CD8-positive, alpha-beta memory T cell (primary cell): ENCODE measurements at places on chromosomes 5 and 9. TPM values are rescaled to one million over a fixed set of nuclear protein-coding genes. Genes with fewer than 3 reads are reported as not detected.

GRCh38 chr5:147712019-147712418, 70.5 kb downstream of the JAKMIP2 start:
- no peaks in the 10 kb centered on the region for H3K4me1 ChIP-seq
- H3K27ac ChIP-seq: no peak overlapping the region
- H3K27me3 ChIP-seq: no peaks in the 10 kb centered on the region
- no peak overlapping the region for H3K4me3 ChIP-seq

DNA sequence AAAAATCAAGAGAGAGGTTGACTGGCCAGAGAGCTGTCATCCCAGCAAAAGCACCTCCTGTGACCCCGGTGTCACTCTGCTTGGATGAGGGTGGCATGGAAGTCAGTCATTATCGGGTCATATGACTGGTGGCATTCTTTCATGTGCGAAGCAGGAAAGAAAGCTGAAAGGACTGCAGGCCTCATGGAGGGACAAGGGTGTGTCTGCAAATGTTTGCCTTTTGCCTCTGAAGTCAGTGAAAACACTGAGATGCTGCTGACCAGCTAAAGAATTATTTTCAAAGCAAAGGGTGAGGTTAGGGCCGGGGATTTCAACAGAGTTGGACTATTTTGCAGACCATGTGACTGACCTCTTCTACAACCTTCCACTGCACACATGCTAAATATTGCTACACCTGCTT, 298.3 kb downstream of the CSNK1G3 start:
- no peaks in the 10 kb centered on the region for H3K27me3 ChIP-seq
- H3K4me1 ChIP-seq: no peaks in the 10 kb centered on the region
- no peaks in the 10 kb centered on the region for H3K36me3 ChIP-seq
- H3K27ac ChIP-seq: no peak overlapping the region
- H3K4me3 ChIP-seq: no peak overlapping the region

The OSMR gene
- total RNA-seq: not detected

The KCNIP1 gene
- total RNA-seq: not detected

The ZNF366 gene
- not detected for total RNA-seq

DNA sequence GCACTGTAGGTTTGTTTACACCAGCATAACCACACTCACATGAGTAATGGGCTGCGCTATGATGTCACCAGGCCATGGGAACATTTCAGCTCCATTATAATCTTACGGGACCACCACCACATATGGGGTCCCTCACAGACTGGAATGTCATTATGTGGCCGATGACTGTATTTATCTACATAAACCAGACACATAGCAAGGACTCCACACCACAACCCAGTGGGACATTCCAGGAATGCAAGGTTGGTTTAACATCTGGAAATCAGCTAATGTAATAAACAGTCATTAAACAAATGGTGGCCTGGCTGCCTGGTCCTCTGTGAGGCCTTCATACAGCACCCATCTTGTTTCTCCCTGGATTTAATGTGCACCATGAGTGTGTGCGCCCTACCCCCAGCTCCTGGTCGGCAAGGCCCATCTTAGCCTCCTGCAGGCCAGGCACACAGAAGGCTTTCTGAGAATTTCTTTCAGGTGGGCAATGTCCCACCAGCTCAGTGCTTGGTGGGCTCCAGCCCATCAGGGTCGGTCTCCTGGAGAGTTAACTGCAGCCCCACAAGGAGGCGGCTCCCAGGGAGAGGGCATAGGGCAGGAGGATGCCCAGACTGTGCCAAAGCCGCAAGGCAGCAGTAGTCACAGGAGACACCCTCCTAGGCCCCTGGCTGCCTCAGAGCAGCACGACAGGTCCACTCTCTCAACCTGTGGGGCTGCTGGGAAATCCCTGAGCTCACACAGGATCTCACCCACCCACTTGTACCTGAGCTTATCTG, 35.9 kb upstream of the SARDH start:
- H3K27ac ChIP-seq: no peak overlapping the region
- no peaks in the 10 kb centered on the region for H3K27me3 ChIP-seq
- no peaks in the 10 kb centered on the region for H3K36me3 ChIP-seq
- DNase-seq: no peak

DNA sequence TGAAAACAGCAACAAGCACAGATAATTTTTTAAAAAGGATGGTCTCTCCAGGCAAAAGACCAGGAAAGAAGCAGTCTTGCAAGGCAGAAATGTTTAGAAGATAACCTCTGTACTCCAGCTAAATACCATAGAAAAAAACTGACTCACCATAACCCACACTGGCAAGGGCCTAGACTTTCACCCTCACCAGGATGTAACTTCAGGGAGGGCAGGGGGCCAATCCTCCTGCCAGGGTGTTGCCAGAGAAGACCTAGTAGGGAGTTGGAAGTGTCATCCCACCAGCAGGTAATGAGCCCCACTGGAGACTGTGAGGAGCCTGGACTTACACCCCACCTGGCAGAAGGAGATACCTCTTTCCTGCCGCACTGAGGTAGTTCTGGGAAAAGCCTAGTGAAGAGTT, 97.6 kb downstream of the PRELID2 start:
- no peak overlapping the region for H3K4me3 ChIP-seq
- no peaks in the 10 kb centered on the region for H3K36me3 ChIP-seq
- DNase-seq: no peak
- H3K4me1 ChIP-seq: no peaks in the 10 kb centered on the region

DNA sequence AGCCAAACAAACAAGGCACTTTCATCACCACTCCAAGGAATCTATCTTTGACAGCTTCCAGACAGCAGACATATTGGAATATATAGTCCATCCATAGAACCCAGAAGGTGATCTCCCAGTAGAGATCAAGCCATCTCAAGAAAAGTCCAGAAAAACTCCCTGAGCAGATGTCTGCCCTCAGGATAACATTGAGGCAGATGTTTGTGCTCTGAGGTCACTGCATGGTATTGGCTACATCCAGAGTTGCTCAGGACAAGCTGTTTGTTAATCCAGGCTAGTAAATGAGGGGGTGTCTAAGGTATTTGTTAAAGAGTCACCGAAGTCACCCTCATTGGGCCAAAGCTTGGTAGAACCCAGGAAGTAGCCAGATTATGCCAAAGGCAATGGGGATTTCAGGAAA, 556.3 kb upstream of the KLF4 start:
- no peak overlapping the region for H3K4me3 ChIP-seq
- no peaks in the 10 kb centered on the region for H3K4me1 ChIP-seq
- H3K27ac ChIP-seq: no peak overlapping the region
- DNase-seq: no peak

The PHAX gene
- 59.2 TPM for total RNA-seq

GRCh38 chr9:98130576-98131228, 11.7 kb upstream of the TRIM14 start:
- H3K27me3 ChIP-seq: no peaks in the 10 kb centered on the region
- H3K4me3 ChIP-seq: no peak overlapping the region

DNA sequence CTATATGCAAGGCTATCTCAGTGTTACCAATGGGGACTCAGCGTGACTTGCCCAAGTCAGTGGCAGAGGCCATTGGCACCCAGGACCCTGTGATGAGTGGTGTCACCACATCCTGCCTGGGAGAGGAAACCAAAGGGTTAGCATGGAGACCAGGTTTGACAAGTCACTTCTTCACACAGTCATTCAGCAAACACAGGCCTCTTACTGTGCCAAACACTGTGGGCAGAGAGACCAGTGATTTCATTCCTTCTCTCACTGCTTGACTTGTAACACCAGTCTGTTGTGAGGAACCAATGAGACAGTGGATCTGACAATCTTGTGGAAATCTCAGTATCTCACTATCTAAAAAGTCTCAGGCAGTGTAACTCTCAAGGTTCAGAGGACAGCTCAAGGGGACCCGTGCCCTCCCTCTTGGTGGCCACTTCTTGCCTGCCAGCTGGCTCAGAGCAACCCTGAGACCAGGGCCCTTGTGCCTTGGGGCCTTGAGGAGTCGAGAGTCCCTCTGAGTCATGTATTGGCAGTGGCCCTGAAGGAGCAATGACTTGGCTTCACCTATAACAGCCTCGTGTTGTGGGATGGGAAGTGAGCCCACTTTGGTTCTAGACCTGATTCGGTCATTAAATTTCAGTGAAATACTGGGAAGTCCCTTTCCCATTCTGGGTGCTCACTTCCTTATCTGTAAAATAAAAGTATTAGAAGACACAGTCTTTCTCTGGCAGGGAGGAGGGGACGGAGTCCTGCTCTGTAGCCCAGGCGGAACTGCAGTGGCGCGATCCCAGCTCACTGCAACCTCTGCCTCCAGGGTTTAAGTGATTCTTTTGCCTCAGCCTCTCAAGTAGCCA, 1.6 kb downstream of the FABP6 start:
- DNase-seq: no peak
- H3K4me3 ChIP-seq: no peak overlapping the region

DNA sequence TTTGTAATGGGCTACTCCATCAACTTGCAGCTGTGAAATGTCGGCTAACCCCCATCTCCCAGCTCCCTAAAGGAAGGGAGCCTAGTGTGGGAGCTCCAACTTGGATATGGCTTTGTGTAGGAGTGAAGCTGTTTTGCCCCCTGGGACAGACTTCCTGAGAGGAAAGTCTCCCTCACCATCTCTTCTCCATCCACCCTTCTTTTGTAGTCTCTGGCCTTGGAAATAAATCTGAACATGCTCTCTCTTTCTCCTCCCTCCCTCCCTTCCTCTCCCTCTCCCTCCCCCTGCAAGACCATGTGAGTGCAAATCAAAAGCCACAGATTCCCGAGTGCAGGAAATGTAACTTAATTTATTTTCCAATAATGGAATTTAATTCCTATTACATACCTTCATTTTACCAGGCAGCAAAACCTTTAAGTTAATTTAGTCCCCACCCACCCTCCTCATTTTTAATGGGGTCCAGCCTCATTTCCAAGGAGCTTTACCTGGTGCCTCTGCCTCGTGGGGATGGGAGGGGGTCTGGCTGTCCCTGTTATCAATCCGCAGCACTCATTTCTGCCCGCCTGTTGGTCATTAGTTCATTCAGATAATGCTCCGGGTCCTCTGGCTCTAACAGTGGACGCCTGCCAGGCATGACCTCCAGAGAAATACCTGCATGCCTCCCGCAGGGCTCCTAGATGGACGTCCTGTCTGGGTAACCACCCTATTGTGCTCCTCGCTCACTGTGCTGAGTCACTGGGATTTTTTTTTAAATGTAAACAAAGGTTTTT, 122.9 kb upstream of the TAF11L2 start:
- H3K4me1 ChIP-seq: no peaks in the 10 kb centered on the region
- no peak overlapping the region for H3K4me3 ChIP-seq
- H3K36me3 ChIP-seq: no peaks in the 10 kb centered on the region
- H3K27ac ChIP-seq: no peak overlapping the region

GRCh38 chr5:143217065-143217803, 186.3 kb downstream of the NR3C1 start:
- H3K4me1 ChIP-seq: peaks cover 10% of the 10 kb centered on the region
- no peaks in the 10 kb centered on the region for H3K27me3 ChIP-seq
- no peak for DNase-seq

DNA sequence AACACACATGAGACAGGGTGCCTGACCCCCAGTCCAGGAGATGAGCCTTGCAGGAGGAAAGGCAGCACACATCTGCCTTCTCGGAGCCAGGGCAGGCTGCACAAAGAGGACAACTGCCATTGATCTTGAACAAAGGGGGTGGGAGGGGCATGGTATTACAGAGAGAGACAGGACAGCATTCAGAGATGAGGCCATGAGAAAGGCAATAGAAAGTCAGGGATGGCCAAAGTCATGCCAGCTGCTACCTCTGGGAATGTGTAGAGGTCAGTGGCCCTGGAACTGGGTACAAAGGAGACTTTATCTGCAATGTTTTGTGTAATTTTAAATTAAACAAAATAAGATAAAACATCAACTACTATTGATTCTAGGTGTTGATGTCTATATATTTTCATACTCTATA, 43.2 kb downstream of the WDR36 start:
- H3K36me3 ChIP-seq: no peaks in the 10 kb centered on the region
- no peak for DNase-seq
- no peak overlapping the region for H3K4me3 ChIP-seq

The C9 gene
- total RNA-seq: not detected

- no peaks in the 10 kb centered on the region for H3K4me1 ChIP-seq
- no peaks in the 10 kb centered on the region for H3K36me3 ChIP-seq
- DNase-seq: no peak
- no peak overlapping the region for H3K4me3 ChIP-seq
These were observed 29.6 kb downstream of the DNM1 start for GRCh38 chr9:128232528-128233428.

GRCh38 chr5:40549616-40550015, 130.1 kb upstream of the PTGER4 start:
- DNase-seq: no peak
- H3K36me3 ChIP-seq: no peaks in the 10 kb centered on the region
- H3K4me1 ChIP-seq: no peaks in the 10 kb centered on the region
- no peaks in the 10 kb centered on the region for H3K27me3 ChIP-seq

- no peaks in the 10 kb centered on the region for H3K4me1 ChIP-seq
- no peaks in the 10 kb centered on the region for H3K27me3 ChIP-seq
These were observed 73.0 kb downstream of the SLC12A2 start for GRCh38 chr5:128156521-128156920.
